Type B pancreatic cell (in vitro differentiated cells): ENCODE measurements at places on chromosomes 5 and 9.

- H3K36me3 ChIP-seq, result no peaks in the 10 kb centered on the region
- peak overlapping the region; percentile 91 for H3K27ac ChIP-seq
- peaks cover 23% of the 10 kb centered on the region for H3K4me1 ChIP-seq
Measured at GRCh38 chr5:142356349-142356715, 31.5 kb upstream of the SPRY4 start.

DNA sequence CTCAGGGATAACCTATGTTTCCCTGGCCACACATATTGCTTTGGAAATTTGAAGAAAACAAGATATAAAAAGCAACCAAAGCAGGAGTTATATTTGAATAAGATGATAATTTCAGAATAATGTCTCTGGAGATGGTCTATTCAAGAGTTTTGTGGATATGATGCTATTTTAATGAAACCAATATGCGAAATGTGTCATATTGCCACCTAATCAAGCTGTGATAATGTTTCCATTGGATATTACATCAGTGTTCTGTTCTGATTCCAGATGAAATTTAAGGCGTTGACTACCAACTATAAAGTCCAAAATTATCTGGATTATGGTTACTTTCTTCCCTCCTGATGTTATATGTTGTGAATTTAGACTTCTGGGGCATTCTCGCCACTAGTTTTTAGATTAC lies 27.6 kb upstream of the NUDT12 start:
- no peak overlapping the region for H3K27ac ChIP-seq
- no peaks in the 10 kb centered on the region for H3K36me3 ChIP-seq
- no peaks in the 10 kb centered on the region for H3K4me1 ChIP-seq
- no peak overlapping the region for H3K4me3 ChIP-seq

GRCh38 chr9:98168153-98168780 lies 24.2 kb downstream of the CORO2A start:
- H3K36me3 ChIP-seq, result no peaks in the 10 kb centered on the region
- no peak overlapping the region for H3K4me3 ChIP-seq
- H3K27me3 ChIP-seq, result no peaks in the 10 kb centered on the region
- peaks cover 37% of the 10 kb centered on the region for H3K4me1 ChIP-seq

- H3K27ac ChIP-seq, result no peak overlapping the region
- no peaks in the 10 kb centered on the region for H3K4me1 ChIP-seq
- H3K4me3 ChIP-seq, result no peak overlapping the region
- DNase-seq, result no peak
- no peaks in the 10 kb centered on the region for H3K36me3 ChIP-seq
Measured at GRCh38 chr5:80937584-80938356, 22.4 kb upstream of the RASGRF2 start.

GRCh38 chr9:105694848-105695581 lies 674 bp downstream of the TMEM38B start:
- peak; percentile 75 for DNase-seq
- peaks cover 32% of the 10 kb centered on the region for H3K27me3 ChIP-seq
- H3K27ac ChIP-seq, result peak overlapping the region; percentile 69
- peak overlapping the region; percentile 93 for H3K4me3 ChIP-seq
- peaks cover 18% of the 10 kb centered on the region for H3K4me1 ChIP-seq
